Mucosa of gallbladder (tissue), 1 donor: ENCODE measurements at places on chromosomes 16 and 17.

GRCh38 chr16:17380613-17381012 is 90.1 kb downstream of the XYLT1 start:
- no peak for DNase-seq

DNA sequence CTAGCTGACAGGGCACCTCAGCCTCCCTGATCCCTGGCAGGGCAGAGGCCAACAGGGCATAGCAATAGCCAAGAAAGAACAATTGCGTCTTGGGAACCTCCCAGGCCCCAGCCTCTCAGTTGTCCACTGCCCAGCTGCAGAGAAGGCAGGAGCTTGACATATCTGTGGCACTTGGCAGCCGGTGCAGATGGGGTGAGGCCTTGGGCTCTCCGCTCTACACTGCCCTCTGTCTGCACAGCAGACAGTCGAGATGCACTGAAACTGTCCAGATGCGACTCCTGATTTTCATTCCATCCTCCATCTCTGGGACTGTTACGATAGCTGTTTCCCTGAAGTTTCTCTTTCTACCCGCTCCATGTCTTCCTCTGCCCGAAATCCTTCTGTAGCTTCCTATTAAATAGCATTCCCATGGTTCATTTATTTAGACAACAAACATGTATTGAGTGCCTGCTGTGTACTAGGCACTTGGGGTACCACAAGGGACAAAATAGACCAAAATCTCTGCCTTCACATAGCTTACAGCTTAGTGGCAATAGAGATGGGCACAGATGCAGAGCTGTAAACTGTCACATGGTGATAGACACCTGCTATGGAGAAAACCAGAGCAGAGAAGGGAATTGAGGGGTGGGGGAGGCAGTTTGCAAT is 3.3 kb downstream of the POLR3E start:
- DNase-seq = peak; percentile 55

GRCh38 chr17:59154292-59154720 is 680 bp downstream of the SKA2 start:
- no peak for DNase-seq

DNA sequence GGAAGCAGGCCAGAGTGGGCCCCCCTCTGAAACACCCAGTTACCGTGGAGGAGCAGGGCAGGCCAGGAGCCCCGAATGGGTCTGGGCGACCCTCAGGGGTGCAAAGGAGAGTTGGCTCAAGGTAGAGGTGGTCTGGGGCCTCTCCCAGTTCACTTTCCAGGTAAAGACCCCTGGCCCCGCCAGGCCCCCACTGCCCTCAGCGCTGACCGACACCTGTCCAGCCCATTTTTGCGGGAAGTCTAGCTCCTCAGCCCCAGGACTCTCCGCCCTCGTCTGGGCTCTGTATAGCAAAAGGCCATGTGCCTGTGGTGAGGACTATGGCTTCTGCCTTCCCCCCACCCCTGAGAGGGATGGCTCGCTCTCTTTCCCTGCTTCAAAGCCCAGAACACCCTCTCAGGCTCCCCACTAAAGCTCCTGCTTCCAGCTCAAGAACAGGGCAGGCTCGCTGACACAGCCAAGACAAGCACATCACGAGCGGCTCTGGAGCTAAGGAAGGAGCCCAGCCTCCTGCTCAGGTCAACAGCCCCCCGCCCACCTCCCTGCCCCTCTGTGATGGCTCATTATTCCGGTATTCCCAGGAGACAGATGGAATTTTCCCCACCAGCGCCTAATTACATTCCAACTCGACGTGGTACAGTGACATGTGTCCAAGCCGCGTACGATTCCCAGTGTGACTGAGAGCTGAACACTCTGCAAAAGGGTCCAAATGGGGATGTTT is 59.4 kb downstream of the RTN4RL1 start:
- DNase-seq = no peak

DNA sequence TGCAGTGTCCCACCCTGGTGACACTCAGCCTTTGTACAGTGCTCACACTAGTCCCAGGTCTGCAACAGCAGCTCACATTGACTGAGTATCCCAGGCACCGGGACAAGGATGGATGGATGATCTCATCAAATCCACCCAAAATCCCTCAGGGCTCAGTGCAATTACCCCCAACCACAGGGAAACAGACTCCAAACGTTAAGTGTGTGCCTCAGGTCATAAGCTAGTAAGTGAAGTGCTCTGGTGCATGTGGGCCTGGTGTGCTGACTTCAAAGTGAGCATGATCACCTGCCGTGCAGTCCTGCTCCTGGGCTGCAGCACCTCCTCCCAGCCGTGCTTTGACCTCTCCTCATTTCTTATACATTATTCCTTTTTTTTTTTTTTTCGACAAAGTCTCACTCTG is 31.2 kb upstream of the CD300E start:
- no peak for DNase-seq

GRCh38 chr16:17467923-17468540 is 2.7 kb downstream of the XYLT1 start:
- peak; percentile 73 for DNase-seq

DNA sequence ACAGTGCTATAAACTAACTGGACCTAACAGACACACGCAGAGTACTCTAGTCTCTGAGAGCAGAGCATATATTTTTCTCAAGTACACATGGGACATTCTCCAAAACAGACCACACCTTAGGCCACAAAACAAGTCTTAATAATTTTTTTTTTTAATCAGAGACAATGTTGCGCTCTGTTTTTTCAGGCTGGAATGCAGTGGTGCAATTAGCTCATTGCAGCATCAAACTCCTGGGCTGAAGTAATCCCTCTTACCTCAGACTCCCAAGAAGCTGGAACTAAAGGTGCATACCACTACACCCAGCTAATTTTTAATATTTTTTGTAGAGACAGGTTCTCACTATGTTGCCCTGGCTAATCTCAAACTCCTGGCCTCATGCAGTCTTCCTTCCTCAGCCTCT is 37.7 kb downstream of the ULK2 start:
- DNase-seq = no peak
